Brain microvascular endothelial cell (primary cell): ENCODE measurements at places on chromosomes 1 and 21.
A peak's percentile ranks its signal among the peaks of the same experiment; 100 is the strongest.

GRCh38 chr1:19410393-19410792 is 74.9 kb downstream of the CAPZB start:
- no peak for DNase-seq

- DNase-seq, result no peak
Measured at GRCh38 chr1:150110116-150110515, 39.6 kb upstream of the PLEKHO1 start.

DNA sequence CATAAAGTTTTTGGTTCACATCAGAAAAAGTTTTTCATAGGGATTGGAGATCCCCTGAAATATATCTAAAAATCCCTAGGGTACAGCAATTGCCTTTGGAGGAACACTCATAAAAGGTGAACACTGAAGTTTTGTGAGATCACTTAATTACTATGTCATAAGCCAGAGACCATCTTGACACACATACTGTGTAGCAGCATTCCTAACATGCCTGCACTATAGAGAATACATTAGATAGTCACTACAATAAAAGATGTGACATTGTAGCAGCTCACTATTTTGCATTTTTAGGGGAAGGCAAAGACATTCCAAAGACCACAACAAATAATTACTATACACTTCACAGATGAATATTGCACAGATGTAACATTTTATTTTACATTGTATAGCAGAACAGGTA is 779.9 kb downstream of the KCNT2 start:
- DNase-seq, result no peak

DNA sequence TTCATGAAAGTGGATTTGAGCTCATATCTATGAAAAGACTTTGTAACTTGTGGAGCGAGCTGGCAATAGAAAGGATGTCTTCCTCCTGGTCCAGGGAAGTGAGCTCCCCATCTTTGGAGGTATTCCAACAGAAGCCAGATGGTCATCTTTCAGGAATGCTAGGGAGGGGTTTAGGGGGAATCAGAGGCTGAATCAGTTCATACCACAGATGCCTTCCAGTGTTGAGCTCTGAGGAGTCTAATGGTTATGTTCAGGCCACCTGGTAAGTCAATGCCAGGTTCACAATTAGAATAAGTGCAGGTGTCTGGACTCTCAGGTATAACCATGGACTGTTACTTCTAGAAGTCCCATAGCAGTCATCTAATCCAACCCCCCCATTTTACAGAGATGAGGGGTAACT is 119.1 kb downstream of the ACTL8 start:
- peak; percentile 72 for DNase-seq

DNA sequence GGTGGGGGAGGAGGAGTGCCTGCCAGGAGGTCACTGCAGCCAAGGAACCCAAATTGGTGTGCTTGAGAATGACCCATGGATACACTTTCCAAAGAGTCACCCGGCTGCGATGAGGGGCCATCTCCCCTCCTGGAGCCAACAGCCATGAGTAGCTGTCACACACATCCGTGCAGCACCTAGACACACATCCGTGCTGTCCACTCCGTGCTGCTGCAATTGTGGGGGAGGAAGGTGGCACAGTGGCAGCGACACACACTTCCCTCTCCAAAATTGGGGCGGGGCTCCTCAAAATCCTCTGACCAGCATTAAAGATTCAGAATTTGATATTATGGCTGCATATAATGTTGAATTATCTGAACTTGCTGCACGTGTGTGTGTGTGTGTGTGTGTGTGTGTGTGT is 15.8 kb downstream of the TP73 start:
- no peak for DNase-seq

DNA sequence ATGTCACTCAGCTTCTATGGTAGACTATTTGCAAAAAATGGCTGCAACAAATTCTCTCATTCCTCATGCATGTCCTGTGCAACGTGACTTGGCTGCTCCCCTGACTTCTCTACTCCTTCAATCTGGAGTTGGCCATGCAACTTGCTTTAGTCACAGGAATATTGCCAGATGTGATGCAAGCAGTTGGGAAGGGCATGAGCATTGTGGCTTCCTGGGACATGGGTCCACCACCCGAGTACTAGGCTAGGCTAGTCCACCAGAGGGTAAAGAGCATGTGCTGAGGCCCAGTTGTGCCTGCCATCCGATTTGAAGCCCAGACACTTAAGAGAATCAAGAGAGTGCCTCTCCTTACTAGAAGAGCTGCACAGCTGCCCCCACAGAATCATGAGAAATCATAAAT is 89.6 kb downstream of the DSCAM start:
- DNase-seq, result no peak

DNA sequence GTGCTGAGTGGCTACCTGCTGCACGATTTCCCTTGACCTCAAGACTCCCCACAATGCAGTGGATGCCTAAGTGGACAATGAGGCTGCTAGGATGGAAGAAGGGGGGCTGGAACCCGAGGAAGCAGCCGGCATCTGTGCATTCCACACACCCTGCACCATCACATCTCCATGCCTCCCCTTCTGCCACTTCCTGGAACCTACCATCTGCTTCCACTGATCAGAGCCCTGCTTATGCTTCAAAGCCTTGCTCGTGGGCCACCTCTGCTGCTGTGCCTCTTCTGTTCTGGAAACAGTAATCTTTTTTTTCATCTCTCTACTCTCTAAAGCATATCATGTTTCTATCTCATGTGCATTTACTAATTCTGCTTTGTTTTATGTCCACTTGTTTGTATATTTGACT is 66.2 kb upstream of the WDR26 start:
- no peak for DNase-seq

- DNase-seq, result peak; percentile 87
Measured at GRCh38 chr1:198880397-198880796, 241.6 kb downstream of the PTPRC start.

GRCh38 chr21:31364253-31364945 is 20.3 kb upstream of the TIAM1 start:
- no peak for DNase-seq

GRCh38 chr1:154706851-154707250 is 98.9 kb upstream of the ADAR start:
- DNase-seq, result no peak

- no peak for DNase-seq
Measured at GRCh38 chr1:162952956-162953355, 92.0 kb upstream of the CCDC190 start.

DNA sequence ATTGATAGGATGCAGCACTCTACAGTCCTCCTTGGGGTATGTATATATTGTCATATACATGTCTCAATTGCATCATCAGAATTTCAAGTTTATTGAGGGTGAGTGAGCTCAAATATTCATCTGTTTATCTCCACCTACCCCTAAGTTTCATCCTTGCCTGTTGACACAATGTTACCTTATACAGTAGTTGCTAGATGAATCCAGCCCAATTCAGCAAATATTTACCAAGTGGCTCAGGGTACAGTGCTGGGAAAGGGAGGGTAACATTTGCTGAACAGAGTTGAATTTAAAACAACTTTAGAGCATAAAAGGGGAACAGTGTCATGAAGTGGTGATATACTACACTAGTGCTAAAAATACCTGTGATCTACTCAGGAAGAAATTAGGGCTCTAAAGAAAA is 14.4 kb downstream of the ELAVL4 start:
- no peak for DNase-seq

DNA sequence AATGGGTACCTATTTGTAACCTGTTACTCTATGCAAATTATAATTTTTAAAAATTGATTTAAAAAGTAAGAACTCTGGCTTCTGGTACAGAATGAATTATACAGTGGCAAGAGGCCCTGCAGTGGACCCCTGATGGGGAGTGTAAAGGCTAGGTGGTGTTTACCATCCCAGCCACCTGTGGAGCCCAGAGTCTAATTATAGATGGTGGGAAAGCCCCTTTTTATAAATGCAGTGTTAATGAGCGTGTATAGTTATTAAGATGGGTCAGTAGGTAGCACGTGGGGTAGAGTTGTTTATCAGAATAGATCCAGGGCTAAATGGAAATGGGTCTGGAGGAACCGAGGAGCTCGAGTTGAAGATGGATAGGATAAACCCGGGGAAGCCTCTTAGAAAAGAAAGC is 13.9 kb upstream of the PRELP start:
- DNase-seq, result no peak

GRCh38 chr1:179921472-179921871 is 33.1 kb upstream of the CEP350 start:
- DNase-seq, result no peak

GRCh38 chr1:99598738-99599411 is 47.0 kb upstream of the PALMD start:
- peak; percentile 14 for DNase-seq

DNA sequence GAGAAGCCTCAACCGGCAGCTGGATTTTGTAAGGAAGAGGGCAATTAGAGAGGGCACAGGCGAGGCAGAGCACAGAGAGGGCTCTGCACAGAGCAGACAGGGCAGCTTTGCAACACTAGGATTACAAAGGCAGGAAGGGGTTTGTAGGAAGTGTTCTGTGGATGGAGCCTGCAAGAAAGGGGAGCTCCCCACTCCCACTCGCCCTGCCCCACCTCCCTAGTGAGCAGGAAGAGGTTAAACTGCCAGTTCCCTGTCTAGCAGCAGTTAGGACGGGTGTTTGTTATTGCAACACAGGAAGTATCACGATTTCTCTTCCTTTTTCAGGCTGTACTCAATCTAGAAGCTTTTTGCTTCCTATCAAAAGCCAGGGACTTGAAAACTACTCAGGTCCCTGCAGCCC is 63.3 kb upstream of the LRRC8D start:
- DNase-seq, result no peak

GRCh38 chr21:15753741-15754140 is 24.0 kb downstream of the USP25 start:
- DNase-seq, result no peak

DNA sequence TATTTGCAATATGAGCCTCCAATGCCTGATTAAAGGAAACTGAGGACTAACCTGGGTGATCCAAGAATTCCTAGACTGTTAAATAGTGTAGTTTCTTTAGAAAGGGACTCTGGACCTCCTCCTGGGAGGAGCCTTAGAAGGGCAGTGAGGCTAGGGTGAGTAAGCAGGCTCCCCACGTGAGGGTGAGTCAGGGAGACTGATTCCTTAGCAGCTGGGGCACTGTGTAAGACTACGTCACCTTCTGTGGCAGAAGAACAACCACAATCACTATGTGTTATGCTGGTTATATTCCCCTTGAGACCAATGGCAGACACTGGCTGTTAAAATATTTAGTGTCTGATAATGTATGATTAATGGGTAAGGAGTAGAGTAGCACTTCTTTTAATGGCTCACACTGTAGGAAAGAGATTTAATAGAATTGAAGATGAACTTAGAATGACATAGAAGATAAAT is 53.3 kb upstream of the SYT14 start:
- DNase-seq, result peak; percentile 100

- peak; percentile 33 for DNase-seq
Measured at GRCh38 chr1:91166106-91166712, 144.4 kb upstream of the ZNF644 start.

DNA sequence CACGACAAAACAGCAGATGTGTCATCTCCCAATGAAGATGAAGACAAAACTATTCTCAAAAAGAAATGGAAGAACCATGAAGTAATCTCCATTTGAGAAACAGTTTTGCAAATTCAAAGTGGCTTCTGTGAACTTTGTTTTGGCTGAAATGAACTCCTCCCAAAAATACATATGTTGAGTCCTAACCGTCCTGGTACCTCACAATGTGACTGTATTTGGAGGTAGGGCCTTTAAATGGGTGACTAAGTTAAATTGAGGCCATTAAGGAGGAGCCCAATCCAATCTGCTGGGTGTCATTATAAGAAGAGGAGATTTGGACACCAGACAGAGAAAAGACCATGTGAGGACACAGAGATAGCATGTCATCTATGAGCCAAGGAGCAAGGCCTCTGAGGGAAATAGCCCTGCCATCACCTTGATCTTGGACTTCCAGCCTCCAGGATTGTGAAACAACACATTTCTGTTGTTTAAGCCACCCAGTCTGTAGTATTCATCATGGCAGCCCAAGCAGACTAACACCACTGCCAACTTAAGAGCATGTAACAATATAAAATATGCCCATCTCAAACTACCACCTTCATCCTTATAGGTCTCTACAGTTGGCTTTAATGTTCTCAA is 38.3 kb upstream of the KCNE1 start:
- no peak for DNase-seq

GRCh38 chr1:32465578-32465933 is 684 bp downstream of the ZBTB8B start:
- no peak for DNase-seq

DNA sequence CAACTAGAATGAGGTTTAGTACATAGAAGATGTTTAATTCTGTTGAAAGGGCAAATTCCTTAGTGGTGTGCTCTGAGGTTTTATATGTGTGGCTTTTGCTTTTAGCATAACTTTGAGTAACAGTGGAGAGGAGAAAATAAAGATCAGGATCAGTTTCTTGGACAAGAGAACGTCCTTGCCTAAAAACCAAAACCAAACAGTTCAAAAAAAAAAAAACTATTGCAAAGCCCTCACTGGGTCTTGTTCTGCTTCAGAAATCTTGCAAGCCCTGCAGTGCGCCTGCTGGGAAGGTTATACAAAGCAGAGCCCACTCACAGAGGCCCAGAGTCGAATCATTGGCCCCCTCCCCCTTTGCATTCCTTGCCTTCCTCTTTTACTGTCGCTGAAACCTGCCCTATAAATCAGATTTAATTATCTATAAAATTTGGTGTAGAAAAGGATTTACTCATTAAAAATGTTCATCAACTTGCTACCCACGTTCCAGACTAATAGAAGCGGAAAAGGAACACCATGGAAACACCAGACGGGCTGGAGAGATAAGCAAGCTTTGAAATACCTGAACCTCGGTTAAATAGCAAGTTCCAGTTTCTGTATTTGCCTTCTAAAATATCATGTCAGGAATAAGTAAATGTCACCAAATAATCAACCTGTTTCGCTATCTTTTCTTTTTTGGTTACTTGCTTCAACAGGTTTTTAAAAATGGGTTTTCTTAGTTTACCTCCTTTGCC is 201.6 kb upstream of the PTBP2 start:
- no peak for DNase-seq

- no peak for DNase-seq
Measured at GRCh38 chr1:160168609-160169369, 17.4 kb downstream of the ATP1A4 start.

GRCh38 chr1:160614410-160614809 is 32.4 kb downstream of the SLAMF1 start:
- no peak for DNase-seq

GRCh38 chr1:11308699-11309224 is 35.8 kb downstream of the UBIAD1 start:
- no peak for DNase-seq

DNA sequence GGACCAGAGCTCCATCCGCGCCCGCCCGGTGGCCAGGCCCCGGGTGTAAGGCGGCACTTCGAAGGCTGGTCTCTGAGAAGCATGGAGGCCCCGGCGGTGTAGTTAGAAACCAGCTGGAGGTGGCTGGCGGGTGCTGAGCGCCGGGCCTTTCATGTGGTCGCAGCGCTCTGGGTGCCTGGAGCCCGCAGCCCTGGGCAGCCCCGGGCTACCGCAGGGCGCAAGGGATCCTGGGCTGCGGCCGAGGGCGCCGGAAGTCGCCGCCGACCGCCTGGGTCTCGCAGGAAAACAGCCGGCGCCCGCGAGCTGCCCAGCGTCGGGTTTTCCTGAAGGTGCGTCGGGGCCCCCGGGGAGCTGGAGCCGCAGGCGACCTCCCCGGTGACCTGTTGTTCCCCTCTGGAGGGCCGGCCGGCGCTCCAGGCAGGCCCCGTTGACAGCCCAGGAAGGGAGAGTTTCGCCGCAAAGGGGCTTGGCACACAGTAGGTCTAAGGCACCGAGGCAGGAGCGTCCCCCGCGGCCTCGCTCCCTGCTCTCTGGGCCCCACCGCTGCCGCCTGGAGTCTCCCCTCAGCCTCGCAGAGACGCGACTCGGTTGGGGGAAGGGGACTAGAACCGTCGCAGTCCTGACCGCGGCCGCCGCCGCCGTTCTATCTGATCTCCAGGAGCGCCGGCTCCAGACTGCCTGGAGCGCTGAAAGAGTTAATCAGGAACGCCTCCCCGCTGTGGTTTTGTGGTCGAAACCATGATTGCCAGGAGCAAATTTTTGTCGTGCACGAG is 2.7 kb downstream of the GRHL3 start:
- DNase-seq, result peak; percentile 73
